Effector memory CD8-positive, alpha-beta T cell (primary cell): ENCODE measurements at places on chromosomes 1 and 21.
A peak's percentile ranks its signal among the peaks of the same experiment; 100 is the strongest.

DNA sequence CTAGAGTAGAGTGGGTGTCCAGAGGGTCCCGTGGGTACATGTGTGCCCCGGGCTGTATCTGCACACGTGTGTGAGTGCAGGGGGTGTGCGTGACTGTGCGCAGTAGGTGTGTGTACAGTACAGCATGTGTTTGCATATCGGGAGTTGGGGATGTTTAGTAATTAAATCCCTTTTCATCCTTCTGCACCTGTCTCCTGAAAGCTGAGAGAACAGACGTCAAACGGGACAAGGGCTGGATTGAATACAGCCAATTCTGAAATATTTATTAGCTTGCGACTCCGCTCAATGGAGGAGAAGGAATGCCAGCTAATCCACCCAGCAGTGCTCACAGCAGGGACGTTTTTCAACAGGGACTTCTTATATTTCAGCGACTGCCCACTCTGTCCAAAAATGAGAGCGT is 44.7 kb upstream of the CASZ1 start:
- DNase-seq: no peak
- no peaks in the 10 kb centered on the region for H3K36me3 ChIP-seq
- peaks cover 71% of the 10 kb centered on the region for H3K27me3 ChIP-seq
- no peak overlapping the region for H3K4me3 ChIP-seq
- H3K27ac ChIP-seq: no peak overlapping the region

GRCh38 chr1:229947968-229948367 is 119.1 kb upstream of the GALNT2 start:
- DNase-seq: no peak
- no peak overlapping the region for H3K4me3 ChIP-seq
- H3K27me3 ChIP-seq: peaks cover 45% of the 10 kb centered on the region
- no peaks in the 10 kb centered on the region for H3K4me1 ChIP-seq
- H3K36me3 ChIP-seq: no peaks in the 10 kb centered on the region
- no peak overlapping the region for H3K27ac ChIP-seq

DNA sequence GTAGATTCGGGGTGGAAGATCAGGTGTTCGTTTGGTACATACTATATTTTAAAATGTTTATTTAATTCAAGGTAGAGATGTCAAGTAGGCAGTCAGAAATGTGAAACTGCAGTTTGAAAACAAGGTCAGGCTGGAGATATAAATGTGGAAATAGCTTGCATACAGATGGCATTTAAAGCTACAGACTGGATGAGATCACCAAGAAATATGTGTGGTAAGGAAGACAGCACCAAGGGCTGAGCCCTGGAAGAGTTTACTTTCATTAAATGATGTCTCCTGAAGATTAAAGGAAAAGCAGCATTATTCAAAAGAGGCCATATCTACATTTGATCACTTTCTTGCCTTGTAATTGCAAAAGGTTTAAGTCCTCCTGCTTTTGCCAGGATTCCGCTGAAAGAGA is 271.3 kb downstream of the PTBP2 start:
- no peak overlapping the region for H3K4me3 ChIP-seq
- no peaks in the 10 kb centered on the region for H3K4me1 ChIP-seq
- no peak overlapping the region for H3K27ac ChIP-seq
- H3K27me3 ChIP-seq: peaks cover 24% of the 10 kb centered on the region
- no peaks in the 10 kb centered on the region for H3K36me3 ChIP-seq

DNA sequence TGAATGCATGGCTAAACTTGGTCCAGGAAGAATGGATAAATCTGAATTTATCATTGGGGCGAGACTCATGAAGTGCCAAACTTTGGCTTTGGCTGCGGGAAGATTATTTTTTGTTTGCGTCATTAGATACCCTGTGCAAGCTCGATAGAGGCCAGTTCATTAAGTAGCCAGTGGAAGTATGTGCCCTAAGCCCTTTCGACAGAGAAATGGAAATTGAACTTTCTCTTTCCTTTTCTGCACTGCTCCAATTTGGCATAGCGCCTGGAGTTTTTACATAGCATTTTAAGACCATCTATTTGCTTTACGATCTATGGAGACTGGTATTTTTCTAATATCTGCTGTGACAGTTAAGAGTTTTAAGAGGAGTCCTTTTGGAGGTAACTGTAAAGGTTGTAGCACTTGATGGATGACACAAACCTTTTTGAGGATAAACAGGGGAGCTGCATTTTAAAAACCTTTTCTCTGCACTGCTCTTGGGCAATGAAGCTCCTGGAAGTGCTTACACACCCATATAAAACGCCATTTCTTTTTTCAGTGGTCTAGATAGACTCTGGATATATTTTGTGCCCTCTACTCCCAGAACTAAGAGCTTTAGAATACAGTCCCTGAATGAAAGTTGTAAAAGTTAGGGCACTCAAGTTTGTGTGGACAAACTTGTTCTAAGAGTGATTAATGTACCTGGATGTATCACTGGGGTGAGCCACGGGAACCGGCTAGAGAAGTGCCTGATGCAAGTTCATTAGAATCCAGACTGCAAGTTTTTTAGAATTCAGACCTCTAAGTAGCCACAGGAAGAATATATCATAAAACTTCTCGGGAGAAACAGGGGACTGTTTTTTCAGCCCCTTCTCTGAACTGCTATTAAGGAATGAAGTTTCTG is 41.3 kb upstream of the CFHR3 start:
- no peak overlapping the region for H3K4me3 ChIP-seq
- DNase-seq: no peak
- peaks cover 12% of the 10 kb centered on the region for H3K36me3 ChIP-seq
- H3K27me3 ChIP-seq: no peaks in the 10 kb centered on the region

- no peaks in the 10 kb centered on the region for H3K36me3 ChIP-seq
- no peak for DNase-seq
- H3K27ac ChIP-seq: peak overlapping the region; percentile 87
- no peaks in the 10 kb centered on the region for H3K27me3 ChIP-seq
These were observed 12.6 kb upstream of the ADORA3 start for GRCh38 chr1:111516005-111516535.

DNA sequence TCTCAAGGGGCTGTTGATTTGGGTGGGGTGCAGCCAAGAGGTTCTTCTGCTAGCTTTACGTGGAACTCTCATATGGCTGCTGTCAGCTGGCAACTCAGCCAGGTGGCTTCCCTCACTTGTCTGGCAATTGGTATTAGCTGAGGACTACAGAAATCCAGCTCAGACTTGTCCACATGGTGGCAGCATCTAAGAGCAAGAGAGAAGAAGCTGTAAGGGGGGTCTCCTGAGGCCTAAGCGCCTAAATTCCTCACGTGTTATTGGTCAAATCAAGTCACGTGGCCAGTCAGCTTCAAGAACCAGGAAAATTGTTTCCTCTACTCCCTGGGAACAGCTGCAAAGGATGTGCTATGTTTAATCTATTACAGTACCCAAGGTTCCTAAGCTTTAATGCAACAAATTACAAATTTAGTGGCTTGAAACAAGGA is 4.2 kb upstream of the DYRK3 start:
- peaks cover 26% of the 10 kb centered on the region for H3K27me3 ChIP-seq
- H3K36me3 ChIP-seq: peaks cover 15% of the 10 kb centered on the region
- H3K4me1 ChIP-seq: peaks cover 14% of the 10 kb centered on the region
- no peak overlapping the region for H3K4me3 ChIP-seq
- no peak overlapping the region for H3K27ac ChIP-seq

- H3K27me3 ChIP-seq: peaks cover 72% of the 10 kb centered on the region
- no peak overlapping the region for H3K4me3 ChIP-seq
- no peak for DNase-seq
- no peaks in the 10 kb centered on the region for H3K36me3 ChIP-seq
- H3K4me1 ChIP-seq: peaks cover 1% of the 10 kb centered on the region
These were observed 24.7 kb upstream of the STUM start for GRCh38 chr1:226523646-226524406.

DNA sequence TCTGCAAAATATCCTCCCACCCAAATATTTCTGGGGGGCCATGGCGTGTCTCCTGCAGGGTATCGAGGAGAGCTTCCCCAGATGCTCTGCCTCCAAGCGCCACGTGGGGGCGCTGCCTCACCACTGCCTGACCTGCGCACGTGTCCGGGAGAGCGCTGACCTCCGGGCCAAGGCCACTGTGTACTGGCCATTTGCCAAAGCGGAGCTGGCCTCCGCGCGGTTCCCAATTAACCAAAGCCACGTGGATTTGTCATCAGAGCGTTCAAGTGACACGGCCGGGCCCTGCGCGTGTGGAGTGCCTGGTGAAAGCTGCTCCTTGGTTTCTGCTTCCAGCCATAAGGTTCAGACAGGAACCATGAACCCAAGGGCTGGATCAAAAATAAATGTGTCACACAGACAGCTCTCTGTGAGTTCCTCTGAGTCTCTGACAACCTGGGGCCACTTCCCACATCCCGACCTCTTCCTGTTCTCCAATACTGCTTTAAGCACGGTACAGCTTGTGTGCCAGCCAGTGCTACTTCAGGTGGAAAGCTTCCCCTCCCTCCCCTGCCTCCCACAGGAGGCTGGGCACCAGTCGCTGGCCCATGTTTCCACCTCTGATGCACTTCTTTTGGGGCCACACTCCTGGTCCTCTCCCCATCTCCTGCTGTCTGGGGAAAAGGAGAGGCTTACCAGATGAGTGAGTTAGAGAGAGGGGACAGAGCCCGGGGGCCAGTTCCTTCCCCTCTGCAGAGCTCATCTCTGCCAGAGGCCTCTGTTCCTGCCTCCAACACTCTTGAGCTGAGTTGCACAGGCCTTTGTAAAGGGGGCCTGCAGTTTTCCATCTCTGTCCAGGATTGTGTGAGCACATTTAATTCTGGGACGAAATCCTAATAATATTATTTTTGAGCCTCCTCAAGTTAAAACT is 26.1 kb downstream of the ZP4 start:
- no peaks in the 10 kb centered on the region for H3K36me3 ChIP-seq
- peak; percentile 5 for DNase-seq
- H3K4me3 ChIP-seq: peak overlapping the region; percentile 53
- H3K27ac ChIP-seq: no peak overlapping the region

GRCh38 chr1:103945774-103946173 is 196.1 kb downstream of the AMY1C start:
- H3K36me3 ChIP-seq: no peaks in the 10 kb centered on the region
- H3K27ac ChIP-seq: no peak overlapping the region
- no peaks in the 10 kb centered on the region for H3K27me3 ChIP-seq
- no peak for DNase-seq
- no peaks in the 10 kb centered on the region for H3K4me1 ChIP-seq

DNA sequence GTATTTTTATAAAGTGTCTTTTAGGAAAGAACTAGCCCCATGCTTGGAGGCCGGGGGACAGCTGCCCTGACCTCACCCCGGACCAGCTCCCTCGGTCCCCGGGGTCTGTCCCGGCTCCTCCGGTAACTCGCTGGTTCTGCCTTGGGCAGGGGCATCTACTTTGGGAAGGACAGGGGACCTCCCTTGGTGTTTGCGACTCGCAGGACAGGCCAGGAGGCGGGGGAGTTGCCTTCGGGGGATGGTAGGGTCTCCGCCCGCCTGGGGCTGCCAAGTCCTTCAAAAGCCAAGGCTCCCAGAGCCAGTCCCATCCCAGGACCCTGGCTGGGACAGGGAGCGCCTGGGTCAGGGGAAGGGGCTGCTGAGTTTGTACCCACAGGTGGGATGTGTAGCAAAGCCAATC is 157.9 kb downstream of the PEX14 start:
- no peak overlapping the region for H3K4me3 ChIP-seq
- DNase-seq: no peak
- no peak overlapping the region for H3K27ac ChIP-seq
- H3K27me3 ChIP-seq: no peaks in the 10 kb centered on the region
- H3K36me3 ChIP-seq: peaks cover 8% of the 10 kb centered on the region
- H3K4me1 ChIP-seq: no peaks in the 10 kb centered on the region

DNA sequence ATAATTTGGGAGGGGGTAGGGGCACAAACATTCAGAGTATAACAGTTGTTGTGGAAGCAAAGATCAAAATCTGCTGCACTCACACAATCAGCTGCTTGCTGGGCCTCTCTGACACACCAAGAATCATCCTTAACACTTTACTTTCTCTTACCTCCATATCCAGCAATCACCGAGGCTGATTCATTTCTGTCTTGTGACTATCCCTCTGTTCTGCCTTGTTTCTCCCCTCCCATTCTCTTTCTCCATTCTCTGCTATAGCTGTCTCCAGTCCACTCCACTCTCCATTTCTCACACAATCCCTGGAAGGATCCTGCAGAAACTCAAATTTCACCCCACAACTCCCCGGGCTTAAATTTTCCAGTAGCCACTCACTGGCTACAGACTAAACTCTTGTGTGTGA is 91.8 kb upstream of the NGF start:
- H3K27me3 ChIP-seq: peaks cover 7% of the 10 kb centered on the region
- no peak overlapping the region for H3K27ac ChIP-seq
- no peak overlapping the region for H3K4me3 ChIP-seq
- no peak for DNase-seq
- no peaks in the 10 kb centered on the region for H3K4me1 ChIP-seq
- H3K36me3 ChIP-seq: no peaks in the 10 kb centered on the region

GRCh38 chr1:218679988-218680748 is 335.0 kb downstream of the TGFB2 start:
- H3K4me1 ChIP-seq: peaks cover 1% of the 10 kb centered on the region
- no peak for DNase-seq
- no peaks in the 10 kb centered on the region for H3K36me3 ChIP-seq
- no peak overlapping the region for H3K27ac ChIP-seq
- H3K4me3 ChIP-seq: no peak overlapping the region

DNA sequence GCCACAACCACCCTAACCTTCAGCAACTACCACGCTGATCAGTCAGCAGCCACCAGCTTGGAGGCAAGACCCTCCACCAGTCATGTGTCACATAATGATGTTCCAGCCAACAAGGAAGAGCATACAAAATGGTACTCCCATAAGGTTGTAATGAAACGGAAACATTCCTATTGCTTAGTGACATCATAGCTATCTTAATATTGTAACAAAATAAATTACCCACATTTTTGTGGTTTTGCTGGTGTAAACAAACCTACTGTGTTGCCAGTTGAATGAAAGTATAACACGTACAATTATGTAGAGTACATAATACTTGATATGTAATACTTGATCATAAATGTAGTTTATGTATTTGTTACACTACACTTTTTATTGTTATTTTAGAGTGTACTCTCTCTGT is 1363.2 kb upstream of the ADGRL4 start:
- H3K4me1 ChIP-seq: no peaks in the 10 kb centered on the region
- no peak overlapping the region for H3K27ac ChIP-seq
- no peaks in the 10 kb centered on the region for H3K36me3 ChIP-seq
- no peaks in the 10 kb centered on the region for H3K27me3 ChIP-seq

DNA sequence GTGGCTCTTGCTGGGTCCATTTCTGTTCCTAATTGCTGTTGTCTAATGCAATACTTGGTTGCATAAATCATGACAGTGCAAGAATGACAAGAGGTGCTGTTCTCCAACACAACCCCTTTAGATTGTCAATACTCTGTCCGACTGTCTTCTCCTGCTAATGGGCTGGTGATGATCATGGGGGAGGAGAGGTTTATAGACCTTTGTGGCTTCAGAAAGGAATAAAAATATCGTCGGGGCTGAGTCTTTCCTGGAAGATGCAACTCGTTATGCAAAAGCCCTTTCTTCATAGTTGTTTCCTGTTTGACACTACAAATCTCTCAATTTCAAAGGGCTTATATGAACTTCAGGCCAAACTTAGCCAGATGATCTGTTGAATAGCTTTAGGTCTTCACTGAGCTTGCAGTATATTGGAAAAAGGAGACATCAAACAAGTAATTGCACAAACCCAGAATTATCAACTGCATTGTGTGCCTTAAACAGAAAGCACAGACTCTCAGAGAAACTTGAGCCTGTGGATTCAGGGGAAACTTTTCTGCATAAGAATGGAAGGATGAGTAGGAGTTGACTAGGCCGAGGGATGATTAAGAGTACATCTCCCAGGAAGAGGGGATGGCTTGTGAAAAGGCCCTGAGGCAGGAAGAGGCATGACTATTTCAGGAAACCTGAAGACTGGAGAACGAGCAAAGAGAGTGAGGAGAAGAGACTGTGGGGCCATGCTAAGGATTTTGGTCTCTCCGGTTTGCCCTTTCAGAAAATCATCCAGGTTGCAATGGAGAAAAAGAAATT is 107.6 kb downstream of the TSEN15 start:
- no peaks in the 10 kb centered on the region for H3K36me3 ChIP-seq
- no peak for DNase-seq
- H3K4me1 ChIP-seq: peaks cover 1% of the 10 kb centered on the region
- H3K27ac ChIP-seq: no peak overlapping the region
- peaks cover 6% of the 10 kb centered on the region for H3K27me3 ChIP-seq

GRCh38 chr1:11501491-11501897 is 22.5 kb downstream of the DISP3 start:
- peaks cover 3% of the 10 kb centered on the region for H3K36me3 ChIP-seq
- peaks cover 65% of the 10 kb centered on the region for H3K27me3 ChIP-seq
